Spinal cord (tissue), 10 donors: ENCODE measurements at places on chromosomes 16 and 17.

DNA sequence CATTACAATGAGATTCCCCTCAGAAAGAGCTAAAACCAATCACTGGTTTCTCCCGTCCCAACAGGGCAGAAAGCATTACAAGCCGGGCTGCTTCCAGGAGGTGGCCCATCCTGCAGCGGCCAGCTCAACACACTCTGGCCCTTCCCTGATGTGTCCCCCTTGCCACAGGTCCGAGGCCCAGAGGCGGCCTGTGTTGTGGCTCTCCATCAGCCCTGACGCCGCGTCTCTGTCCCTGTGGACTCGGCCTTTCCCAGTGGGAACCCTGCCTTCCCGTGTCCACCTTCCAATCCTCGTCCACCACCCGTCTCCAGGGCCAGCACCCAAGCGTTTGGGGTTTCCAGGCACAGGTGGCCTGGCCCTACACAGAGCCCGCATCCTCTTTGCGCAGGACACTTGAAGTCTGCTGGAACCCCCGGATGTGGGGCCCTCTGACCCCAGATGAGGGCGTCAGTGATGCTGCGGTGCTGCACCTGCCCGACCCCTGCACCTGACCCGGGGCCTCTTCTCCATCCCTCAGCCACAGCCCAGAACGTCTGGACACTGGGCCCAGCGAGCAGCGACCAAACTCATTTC is 21.1 kb downstream of the RAB40B start:
- no peak overlapping the region for H3K27ac ChIP-seq
- no peaks in the 10 kb centered on the region for H3K27me3 ChIP-seq
- H3K36me3 ChIP-seq = peaks cover 21% of the 10 kb centered on the region
- H3K4me1 ChIP-seq = peaks cover 12% of the 10 kb centered on the region
- no peak overlapping the region for H3K4me3 ChIP-seq

DNA sequence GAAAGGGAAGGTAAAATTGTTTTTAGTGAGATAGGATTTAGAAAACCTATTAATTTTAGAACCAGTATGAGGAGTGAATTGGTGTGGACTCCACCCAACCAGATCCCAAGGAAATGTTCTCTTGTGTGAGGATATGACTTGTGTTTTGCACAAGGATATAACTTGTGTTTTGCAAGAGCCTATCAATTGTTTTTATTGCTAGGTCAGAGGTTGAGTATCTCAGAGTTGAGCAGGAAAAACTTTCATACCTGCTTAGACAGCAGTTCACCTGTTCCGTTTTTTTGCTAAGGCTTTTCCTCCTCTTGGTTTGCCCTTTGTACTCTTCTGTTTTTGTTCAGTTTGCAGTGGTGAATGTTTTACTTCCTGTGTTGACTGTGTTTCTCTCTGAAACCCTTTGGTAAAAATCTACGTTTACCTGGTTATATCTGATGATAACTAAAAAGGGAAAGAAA is 5.1 kb downstream of the NBR1 start:
- no peak for DNase-seq
- H3K27me3 ChIP-seq = no peaks in the 10 kb centered on the region
- no peak overlapping the region for H3K27ac ChIP-seq
- H3K4me1 ChIP-seq = peaks cover 12% of the 10 kb centered on the region
- H3K36me3 ChIP-seq = peaks cover 22% of the 10 kb centered on the region

GRCh38 chr16:55817236-55817912 is 15.5 kb downstream of the CES1 start:
- no peak for DNase-seq
- no peaks in the 10 kb centered on the region for H3K36me3 ChIP-seq
- H3K4me1 ChIP-seq = no peaks in the 10 kb centered on the region
- H3K27me3 ChIP-seq = no peaks in the 10 kb centered on the region

DNA sequence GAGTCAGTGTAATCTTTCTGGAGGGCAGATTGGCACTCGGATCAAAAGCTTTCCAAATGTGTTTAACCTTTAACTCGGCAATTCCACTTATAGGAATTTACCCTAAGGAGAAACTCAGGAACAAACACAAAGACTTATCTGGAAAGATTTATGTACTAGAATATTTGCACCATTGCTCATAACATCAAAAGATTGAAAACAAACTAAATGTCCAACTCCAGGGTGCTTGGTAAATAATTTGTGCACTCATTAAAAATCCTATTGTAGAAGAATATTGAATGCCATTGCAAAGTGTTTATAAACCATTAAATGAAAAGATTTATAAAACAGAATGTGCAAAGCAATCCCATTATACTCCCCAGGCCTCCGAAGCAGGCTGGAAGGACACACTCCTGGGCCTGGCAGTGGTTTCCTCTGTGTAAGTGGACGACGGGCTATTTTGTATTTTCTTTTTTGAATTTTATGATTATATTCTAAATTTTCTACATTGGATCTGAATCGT is 18.7 kb upstream of the RBFOX3 start:
- H3K27ac ChIP-seq = no peak overlapping the region
- no peaks in the 10 kb centered on the region for H3K27me3 ChIP-seq
- peaks cover 9% of the 10 kb centered on the region for H3K4me1 ChIP-seq
- DNase-seq = peak; percentile 26
- H3K36me3 ChIP-seq = no peaks in the 10 kb centered on the region
- H3K4me3 ChIP-seq = no peak overlapping the region

DNA sequence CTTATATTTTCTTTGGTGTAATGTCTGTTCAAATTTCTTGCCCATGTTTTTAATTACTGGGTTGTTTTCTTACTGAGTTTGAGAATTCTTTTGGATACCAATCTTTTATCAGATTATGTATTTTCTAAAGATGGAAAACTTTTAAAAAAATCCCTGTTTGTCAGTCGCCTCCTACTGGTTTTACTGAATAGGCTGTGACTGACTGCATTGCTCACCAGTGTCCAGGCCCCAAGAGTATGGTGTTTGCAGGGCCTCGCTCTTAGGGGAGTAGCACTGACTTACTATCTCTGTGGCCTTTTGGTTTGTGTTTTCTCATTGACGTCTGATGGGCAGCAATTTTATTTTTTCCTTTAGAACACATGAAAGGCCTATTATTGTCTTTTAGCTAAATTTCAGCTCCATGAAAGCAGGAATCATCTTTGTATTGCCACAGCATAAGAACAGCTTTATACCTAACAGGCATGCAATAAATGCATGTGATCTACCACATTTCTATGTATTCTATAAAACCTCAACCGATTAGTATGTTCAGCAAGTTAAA is 188.4 kb downstream of the AATF start:
- peaks cover 8% of the 10 kb centered on the region for H3K36me3 ChIP-seq
- H3K4me1 ChIP-seq = no peaks in the 10 kb centered on the region
- H3K27ac ChIP-seq = no peak overlapping the region
- H3K27me3 ChIP-seq = no peaks in the 10 kb centered on the region

DNA sequence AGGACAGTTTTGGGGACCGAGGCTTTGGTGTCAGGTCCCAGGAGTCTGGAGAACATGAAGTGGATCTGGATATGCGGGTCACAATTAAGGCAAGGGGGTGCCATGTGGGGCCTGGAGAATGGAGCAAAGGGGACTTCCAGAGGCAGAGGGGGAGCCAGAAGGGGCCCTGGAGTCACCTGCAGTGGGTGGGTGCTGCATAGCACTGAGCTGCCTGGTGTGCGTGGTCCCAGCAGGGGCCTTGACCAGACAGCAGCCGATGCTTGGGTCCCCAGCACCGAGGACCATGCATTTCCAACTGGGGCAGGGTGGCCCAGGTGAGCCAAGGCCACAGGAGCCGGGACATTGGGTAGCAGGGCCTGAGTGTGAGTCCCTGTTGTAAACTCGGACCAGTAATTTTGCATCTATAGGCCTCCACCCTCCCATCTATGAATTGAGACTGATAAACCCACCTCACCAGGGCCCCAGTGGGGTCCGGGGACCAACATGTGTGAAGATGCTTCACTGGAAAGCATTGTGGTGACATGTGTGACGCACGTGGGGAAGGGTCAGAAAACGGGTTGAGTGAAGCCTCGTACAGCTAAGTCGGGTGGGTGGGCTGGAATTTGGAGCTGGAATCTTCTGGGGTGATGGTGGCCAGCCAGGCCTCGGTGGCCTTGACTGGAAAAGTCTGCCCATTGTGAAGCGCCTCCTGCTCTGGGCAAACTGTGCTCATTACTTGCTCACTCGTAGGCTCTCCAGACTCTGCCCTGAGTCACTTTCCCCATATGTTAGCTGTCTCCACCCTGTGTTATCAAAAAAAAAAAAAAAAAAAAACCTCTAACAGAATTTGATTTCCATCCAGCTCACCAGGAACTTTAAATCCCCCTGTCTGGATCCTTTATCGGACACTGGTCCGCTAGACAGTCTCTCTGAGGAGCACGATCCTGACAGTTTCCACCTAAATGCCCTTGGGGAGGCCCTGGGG is 90.5 kb upstream of the ZNF469 start:
- H3K27ac ChIP-seq = no peak overlapping the region
- H3K36me3 ChIP-seq = no peaks in the 10 kb centered on the region
- H3K4me1 ChIP-seq = peaks cover 11% of the 10 kb centered on the region
- no peaks in the 10 kb centered on the region for H3K27me3 ChIP-seq
- DNase-seq = no peak

- H3K4me1 ChIP-seq = peaks cover 40% of the 10 kb centered on the region
- DNase-seq = no peak
- H3K4me3 ChIP-seq = no peak overlapping the region
- peaks cover 3% of the 10 kb centered on the region for H3K27me3 ChIP-seq
- peaks cover 15% of the 10 kb centered on the region for H3K36me3 ChIP-seq
- no peak overlapping the region for H3K27ac ChIP-seq
Measured at GRCh38 chr17:73508057-73508930, 136.0 kb downstream of the SDK2 start.

- peaks cover 11% of the 10 kb centered on the region for H3K27me3 ChIP-seq
- no peak for DNase-seq
- H3K27ac ChIP-seq = no peak overlapping the region
- no peaks in the 10 kb centered on the region for H3K36me3 ChIP-seq
- peaks cover 12% of the 10 kb centered on the region for H3K4me1 ChIP-seq
Measured at GRCh38 chr17:49260817-49261291, 30.3 kb upstream of the PHOSPHO1 start.
